ENCODE measurements at places on chromosomes 7 and 10. TPM values are rescaled to one million over a fixed set of nuclear protein-coding genes. Genes with fewer than 3 reads are reported as not detected.

Gene TMEM176B
- total RNA-seq, result 110 TPM

Gene RBM48
- 8.7 TPM for total RNA-seq

Gene ZNF22
- 17.4 TPM for total RNA-seq

DNA sequence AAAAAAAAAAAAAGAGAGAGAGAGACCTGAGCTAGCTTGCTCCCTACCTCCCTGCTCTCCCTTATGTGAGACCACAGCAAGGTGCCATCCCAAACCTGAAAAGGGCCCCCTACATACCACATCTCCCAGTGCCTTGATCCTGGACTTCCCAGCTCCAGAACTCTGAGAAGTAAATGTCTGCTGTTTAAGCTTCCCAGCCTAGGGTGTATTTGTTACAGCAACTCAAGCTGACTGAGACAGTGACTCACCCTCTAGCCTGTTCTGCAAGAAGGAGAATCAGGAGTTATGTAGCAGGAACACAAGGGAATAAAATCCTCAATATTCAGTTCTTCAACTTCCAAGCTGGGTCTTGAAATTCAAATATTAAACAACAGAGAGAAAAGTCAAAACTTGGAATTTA, 52.1 kb upstream of the TMEM72 start:
- DNase-seq, result no peak

- DNase-seq, result no peak
These were observed 13.0 kb upstream of the PFKP start for GRCh38 chr10:3054183-3054850.

GRCh38 chr7:140922741-140923345, 1.9 kb downstream of the BRAF start:
- DNase-seq, result no peak

- no peak for DNase-seq
These were observed 80.1 kb upstream of the LRRN3 start for GRCh38 chr7:111010798-111011197.

- no peak for DNase-seq
These were observed 77.1 kb downstream of the FRMPD2 start for GRCh38 chr10:48197236-48197899.

Data from posterior vena cava (tissue), 2 donors.